Liver (tissue), 10 donors: ENCODE measurements at places on chromosomes 2 and 18. TPM values are rescaled to one million over a fixed set of nuclear protein-coding genes. Genes with fewer than 3 reads are reported as not detected.

- H3K4me3 ChIP-seq: no peak overlapping the region
- H3K27ac ChIP-seq: no peak overlapping the region
- no peak for DNase-seq
- no peaks in the 10 kb centered on the region for H3K27me3 ChIP-seq
- H3K36me3 ChIP-seq: no peaks in the 10 kb centered on the region
These were observed 2.5 kb upstream of the POMC start for GRCh38 chr2:25170888-25171287.

- no peak overlapping the region for H3K4me3 ChIP-seq
- H3K27ac ChIP-seq: no peak overlapping the region
- no peaks in the 10 kb centered on the region for H3K4me1 ChIP-seq
- no peaks in the 10 kb centered on the region for H3K36me3 ChIP-seq
- no peak for DNase-seq
These were observed 274.0 kb upstream of the FIGN start for GRCh38 chr2:164009756-164010337.

Gene TMBIM1
- 106 TPM for polyA plus RNA-seq

DNA sequence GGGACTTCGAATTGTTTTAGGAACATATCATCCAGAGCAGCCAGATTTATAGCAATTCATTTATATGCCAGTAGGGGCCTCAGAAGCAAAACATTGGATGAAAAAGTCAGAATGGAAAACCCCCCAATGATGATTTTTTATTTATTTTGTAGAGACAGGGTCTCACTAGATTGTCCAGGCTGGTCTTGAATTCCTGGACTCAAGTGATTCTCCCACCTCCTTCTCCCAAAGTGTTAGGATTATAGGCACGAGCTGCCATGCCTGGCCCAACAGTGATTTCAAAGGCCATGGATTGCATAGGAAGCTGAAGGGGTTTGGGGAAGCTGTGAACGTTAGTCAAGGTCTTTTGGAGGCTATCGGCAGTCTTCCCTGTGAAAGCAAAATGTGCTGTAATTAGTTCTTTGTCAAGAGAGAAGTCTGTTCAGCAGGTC, 21.9 kb upstream of the MCFD2 start:
- DNase-seq: no peak
- H3K36me3 ChIP-seq: no peaks in the 10 kb centered on the region
- H3K27ac ChIP-seq: no peak overlapping the region
- H3K4me3 ChIP-seq: no peak overlapping the region

Gene BABAM2
- 14.2 TPM for polyA plus RNA-seq

- DNase-seq: no peak
- H3K4me1 ChIP-seq: no peaks in the 10 kb centered on the region
- H3K27me3 ChIP-seq: no peaks in the 10 kb centered on the region
- peaks cover 2% of the 10 kb centered on the region for H3K36me3 ChIP-seq
- H3K27ac ChIP-seq: no peak overlapping the region
These were observed 50.3 kb downstream of the MTERF4 start for GRCh38 chr2:241051578-241052487.

DNA sequence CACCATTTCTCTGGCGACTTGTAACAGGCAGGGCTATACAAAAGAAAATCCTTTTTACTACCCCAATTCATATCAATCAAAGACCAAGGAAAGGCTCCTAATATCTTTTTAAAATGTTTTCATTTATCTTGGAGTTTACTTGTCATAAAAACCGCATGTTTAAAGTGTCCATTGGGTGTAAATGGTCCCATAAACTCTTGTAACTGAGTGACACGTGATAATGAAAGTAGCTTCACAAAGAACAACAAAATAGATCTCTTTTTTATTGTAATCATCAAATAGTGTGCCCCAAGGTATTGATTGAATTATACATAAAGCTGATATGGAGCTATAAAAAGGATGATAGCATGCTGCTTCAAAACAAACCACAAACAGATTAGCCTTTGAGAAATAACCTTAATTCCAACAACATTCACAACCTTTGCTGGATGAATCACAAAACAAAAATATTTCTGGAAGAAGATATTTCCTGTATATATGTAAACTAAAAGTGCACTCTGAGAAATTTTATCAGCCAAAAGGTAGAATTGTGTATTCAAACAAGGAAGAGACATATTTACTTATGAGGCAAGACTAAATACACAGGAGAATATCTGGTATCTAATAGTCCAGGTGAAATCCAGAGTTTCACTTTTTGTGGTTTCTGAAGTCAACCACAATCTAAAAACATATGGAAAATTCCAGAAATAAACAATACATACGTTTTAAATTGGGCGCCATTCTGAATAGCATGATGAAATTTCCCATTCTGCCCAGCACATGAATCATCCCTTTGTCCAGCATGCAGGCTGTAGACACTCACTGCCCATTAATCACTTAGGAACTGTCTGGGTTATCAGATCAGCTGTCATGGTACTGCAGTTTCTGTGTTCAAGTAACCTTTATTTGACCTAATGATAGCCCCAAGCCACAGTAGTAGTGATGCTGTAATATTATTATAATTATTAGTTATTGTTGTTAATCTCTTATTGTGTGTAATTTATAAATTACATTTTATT, 237.5 kb downstream of the PIK3C3 start:
- no peaks in the 10 kb centered on the region for H3K27me3 ChIP-seq
- no peak for DNase-seq
- H3K27ac ChIP-seq: no peak overlapping the region
- H3K36me3 ChIP-seq: no peaks in the 10 kb centered on the region
- H3K4me1 ChIP-seq: no peaks in the 10 kb centered on the region

DNA sequence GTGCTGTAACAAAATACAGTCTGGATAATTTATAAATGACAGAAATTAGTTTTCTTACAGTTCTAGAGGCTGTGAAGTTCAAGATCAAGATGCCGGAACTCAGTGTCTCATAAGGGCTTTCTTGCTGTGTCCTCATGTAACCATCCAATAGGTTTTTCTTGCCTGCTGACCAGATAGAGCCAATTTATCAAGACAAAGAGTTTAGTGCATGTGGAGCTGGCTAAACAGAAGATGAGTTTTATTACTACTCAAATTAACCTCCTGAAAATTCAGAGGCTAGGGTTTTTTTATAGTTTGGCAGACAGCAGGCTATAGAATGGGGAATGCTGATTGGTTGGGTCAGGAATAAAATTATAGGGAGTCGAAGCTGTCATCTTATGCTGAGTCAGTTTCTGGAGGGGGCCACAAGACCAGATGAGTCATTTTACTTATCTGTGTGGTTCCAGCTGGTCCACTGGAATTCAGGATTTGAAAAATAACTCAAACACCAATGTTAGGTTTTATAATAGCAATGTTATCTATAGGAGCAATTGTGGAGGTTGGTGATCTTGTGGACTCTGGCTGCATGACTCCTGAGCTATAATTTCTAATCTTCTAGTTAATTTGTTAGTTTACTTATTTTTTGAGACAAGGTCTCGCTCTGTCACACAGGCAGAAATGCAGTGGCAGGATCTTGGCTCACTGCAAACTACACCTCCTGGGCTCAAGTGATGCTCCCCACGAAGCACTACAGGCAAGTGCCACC, 3.2 kb upstream of the PDK1 start:
- no peak for DNase-seq
- H3K27me3 ChIP-seq: no peaks in the 10 kb centered on the region
- no peak overlapping the region for H3K27ac ChIP-seq
- H3K4me1 ChIP-seq: no peaks in the 10 kb centered on the region
- no peaks in the 10 kb centered on the region for H3K36me3 ChIP-seq

DNA sequence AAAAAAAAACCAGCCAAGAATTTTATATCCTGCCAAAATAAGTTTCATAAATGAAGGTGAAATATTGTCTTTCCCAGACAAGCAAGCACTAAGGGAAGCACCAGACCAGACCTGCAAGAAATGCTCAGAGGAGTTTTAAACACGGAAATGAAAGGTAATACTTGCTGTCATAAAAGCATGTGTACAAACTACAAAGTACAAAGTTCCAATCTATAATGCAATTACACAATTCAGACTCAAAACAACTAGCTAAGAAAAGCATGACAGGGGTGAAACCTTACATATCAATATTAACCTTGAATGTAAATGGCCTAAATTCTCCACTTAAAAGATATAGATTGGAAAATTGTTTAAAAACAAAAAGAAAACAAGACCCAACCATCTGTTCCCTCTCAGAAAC, 45.0 kb upstream of the ASXL3 start:
- no peaks in the 10 kb centered on the region for H3K27me3 ChIP-seq
- no peak overlapping the region for H3K4me3 ChIP-seq
- peak overlapping the region; percentile 59 for H3K27ac ChIP-seq
- H3K36me3 ChIP-seq: no peaks in the 10 kb centered on the region
- DNase-seq: no peak

DNA sequence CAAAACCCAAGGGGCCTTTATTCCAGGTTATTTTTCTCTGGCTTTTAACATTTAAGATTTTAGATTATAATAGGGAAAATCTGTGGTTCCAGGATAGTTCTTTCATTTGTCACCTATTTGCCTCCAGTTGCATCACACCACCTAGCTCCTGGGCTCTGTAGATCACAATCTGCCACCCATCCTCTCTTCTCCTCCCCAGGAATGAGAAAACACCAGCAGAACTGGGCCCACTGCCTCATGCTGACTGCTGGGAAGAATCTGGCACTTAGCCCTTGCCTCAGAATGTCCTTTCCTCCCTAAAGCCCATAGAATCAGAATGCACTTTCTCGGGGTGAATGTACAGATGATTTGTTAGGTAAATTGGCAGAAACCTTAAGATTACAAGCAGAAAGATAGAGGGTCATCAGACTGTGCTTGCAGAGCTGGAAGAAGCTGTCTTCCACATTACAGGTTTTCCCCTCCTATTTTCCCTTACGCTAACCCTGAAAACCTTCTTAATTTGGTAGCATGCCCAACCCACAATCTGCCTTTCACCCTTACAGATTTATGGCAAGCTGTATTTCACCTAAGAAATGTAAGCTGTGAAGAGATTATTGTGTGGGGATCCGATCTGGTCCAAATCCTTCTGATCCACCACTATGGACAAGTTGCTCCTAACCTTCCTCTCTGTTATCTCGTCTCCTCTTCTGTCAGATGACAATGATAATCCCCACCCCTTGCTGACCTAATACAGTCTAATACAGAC, 72.6 kb downstream of the LRRC30 start:
- H3K36me3 ChIP-seq: no peaks in the 10 kb centered on the region
- H3K27ac ChIP-seq: no peak overlapping the region
- no peaks in the 10 kb centered on the region for H3K27me3 ChIP-seq
- no peaks in the 10 kb centered on the region for H3K4me1 ChIP-seq
- no peak overlapping the region for H3K4me3 ChIP-seq

DNA sequence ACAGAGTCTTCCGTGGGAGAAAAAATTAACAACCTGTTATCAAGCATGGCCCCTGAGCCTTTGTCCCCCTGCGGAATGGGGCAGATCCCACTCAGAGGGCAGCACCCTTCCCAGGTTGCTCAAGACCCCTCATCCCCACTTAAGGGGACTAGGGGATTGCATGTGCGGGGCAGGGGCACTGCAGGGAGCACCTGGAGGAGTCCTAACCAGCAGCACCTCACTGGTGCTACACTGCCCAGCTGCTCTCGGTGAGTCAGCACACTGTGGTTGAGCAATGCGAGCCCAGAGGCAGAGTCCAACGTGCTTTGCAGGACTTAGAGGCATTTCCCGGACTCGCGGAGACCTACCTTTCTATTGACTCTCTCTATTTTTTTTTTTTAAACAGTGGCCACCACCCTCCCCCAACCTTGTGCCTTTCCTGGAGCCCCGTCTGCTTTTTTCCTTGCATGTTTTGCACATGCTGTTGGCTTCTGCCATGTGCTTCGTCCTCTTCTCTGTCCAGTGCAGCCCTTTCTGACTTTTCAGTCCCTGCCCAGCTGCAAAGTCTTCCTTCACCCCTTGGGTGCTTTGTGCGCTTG, 74.0 kb downstream of the IL1R2 start:
- no peaks in the 10 kb centered on the region for H3K27me3 ChIP-seq
- H3K36me3 ChIP-seq: no peaks in the 10 kb centered on the region
- peaks cover 30% of the 10 kb centered on the region for H3K4me1 ChIP-seq
- DNase-seq: no peak

DNA sequence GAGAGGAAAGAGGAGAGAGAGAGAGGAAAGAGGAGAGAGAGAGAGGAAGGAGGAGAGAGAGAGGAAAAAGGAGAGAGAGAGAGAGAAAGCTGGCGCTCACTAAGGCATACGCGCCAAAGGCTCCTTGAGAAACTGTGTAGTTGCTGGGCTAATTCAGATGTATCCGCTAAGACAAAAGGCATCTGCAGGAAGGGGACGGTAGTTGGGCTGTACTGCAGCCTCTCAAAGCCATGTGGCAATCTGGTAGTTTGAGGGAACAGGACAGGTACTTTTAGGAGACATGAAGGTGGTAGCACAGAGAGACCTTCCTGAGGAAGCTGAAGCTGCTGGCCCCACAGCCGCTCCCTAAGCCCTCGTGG, 31.6 kb downstream of the THNSL2 start:
- no peak overlapping the region for H3K4me3 ChIP-seq
- no peak overlapping the region for H3K27ac ChIP-seq
- H3K4me1 ChIP-seq: peaks cover 3% of the 10 kb centered on the region

Gene DLX1
- not detected for polyA plus RNA-seq

DNA sequence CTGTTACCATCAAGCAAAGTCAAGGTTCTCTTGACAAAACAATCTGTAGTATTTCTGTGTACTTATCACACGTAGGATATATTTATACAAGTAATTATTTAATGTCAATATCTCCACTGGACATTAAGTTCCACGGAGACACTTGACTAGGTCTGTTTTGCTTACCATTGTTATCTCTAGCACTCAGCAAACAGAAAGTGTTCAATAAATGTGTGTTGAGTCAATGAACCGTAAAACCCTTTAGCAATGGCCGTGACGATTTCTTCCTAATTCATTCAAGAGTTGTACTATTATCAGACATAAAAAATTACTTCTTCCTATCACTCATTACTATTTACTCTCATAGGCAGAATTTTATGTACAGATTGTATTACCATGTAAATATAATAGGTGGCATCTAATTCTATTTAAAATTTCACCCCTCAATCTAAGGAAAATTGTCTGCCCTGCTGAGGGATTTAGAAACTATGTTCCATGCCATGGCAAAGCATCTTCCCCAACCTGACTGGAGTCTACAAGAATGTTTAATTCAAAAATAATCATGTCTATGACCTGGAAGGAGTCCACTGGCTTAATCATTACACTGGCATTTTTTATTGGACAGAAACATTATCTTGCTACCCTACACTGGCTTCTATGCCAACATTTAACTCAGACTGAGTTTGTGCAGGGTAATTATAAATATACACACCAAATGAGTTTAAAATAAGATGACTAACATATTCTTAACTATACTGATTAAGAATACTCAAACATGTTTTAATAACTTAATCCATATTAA, 301.9 kb downstream of the ZEB2 start:
- no peak overlapping the region for H3K4me3 ChIP-seq
- no peak overlapping the region for H3K27ac ChIP-seq
- no peaks in the 10 kb centered on the region for H3K27me3 ChIP-seq
- H3K4me1 ChIP-seq: no peaks in the 10 kb centered on the region

Gene KCNF1
- polyA plus RNA-seq: not detected
